ENCODE measurements at places on chromosomes 7 and 10.

GRCh38 chr7:47896809-47897423, 51.4 kb downstream of the PKD1L1 start:
- DNase-seq = no peak

- no peak for DNase-seq
Measured at GRCh38 chr10:13758312-13758711, 171.5 kb downstream of the PRPF18 start.

- DNase-seq = no peak
Measured at GRCh38 chr7:8212638-8213037, 49.3 kb downstream of the ICA1 start.

- no peak for DNase-seq
Measured at GRCh38 chr10:69684020-69684980, 54.3 kb downstream of the FAM241B start.

DNA sequence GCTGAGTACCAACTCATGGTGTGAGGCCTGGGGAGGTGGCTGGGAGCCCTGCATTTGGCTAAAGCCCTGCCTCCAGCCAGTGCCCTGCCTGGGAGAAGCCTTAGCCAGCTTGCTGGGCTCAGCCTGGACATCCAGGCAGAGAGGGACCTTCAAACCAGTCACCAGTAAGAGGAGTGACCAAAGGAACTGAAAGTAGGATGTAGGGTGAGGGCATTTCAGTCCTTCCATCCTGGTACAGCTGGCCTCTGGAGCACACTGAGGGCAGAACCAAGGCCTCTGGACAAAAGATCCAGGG, 124.8 kb downstream of the ADCY1 start:
- DNase-seq = no peak

DNA sequence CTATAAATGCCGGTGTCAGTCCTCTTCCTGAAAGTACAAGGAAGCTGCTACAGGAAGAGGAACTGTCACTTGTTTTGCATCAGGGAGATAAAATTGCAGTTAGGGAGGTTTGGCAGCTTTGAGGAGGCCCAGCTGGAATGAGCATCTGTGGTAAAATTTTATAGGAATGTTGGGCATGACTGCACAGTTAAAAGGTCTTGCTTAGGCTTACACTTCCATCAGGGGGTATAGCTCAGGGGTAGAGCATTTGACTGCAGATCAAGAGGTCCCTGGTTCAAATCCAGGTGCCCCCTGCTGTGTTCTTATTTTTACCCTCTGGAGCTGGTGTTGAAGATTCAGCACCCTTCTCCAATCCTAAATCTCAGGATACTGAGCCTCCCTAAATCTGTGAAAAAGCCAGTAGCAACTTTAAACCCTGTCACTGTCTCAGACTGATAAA, 65.9 kb downstream of the ZNF467 start:
- no peak for DNase-seq

GRCh38 chr7:51352174-51353100, 35.8 kb upstream of the COBL start:
- no peak for DNase-seq

DNA sequence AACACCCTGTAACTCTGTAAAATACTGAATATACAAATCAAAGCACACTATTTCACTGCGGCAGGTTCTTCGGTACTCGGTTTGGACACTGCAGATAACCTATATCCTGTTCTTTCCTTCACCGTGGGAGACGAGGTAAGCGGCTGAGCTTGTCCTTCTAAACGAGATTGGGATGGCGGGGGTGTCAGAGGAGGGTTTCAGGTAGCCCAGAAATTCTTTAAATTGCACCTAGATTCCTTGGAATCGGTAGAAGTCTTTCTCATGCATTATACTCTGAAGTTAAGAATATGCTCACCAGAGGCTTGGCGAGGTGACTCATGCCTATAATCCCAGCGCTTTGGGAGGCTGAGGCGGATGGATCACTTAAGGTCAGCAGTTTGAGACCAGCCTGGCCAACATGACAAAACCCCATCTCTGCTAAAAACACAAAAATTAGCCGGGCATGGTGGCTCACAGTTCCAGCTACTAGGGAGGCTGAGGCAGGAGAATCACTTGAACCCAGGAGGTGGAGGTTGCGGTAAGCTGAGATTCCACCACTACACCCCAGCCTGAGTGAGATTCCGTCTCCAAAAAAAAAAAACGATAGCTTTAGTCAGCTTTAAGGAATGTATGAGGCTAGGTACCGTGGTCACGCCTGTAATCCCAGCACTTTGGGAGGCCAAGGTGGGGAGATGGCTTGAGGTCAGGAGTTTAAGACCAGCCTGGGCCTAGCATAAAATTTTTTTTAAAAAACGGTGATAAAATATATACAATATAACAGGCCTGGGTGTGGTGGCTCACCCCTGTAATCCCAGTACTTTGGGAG, 10.1 kb upstream of the LAT2 start:
- DNase-seq = no peak

DNA sequence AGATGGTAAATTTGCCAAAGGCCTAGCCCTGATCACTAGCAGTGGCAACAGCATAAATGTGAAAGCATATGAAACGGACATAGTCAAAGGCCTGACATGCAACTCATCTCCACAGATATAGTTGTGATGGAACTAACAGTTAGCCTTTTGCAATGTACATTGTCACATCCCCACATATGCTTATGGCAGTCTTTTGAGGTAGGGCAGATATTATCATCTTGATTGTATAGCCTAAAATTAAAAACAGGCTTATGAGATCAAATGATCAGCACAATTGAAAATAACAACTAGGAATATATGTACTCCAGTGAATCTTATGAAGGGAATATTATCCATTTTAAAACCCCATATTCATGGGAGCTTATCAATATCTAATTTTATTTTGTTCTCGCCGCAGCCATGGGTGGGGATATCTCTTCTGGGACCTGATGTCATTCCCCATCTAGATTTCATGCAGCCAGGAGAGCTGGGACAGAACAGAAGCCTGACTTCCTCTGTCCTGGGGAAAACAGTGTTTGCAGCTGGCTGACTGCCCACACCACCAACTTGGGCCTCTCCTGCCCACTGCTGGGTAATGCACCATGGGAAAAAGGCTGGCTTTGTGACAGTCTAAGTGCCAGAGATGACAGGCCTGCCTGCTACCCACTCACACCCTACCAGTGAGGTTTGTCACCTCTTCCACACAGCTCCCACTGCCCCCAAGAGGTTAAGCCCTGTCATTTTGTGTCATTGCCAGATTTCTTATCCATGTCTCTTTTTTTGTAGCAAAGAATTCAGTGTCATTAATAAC, 180.2 kb upstream of the FZD1 start:
- no peak for DNase-seq

GRCh38 chr10:79069325-79070080, 737 bp downstream of the ZMIZ1 start:
- DNase-seq = no peak

DNA sequence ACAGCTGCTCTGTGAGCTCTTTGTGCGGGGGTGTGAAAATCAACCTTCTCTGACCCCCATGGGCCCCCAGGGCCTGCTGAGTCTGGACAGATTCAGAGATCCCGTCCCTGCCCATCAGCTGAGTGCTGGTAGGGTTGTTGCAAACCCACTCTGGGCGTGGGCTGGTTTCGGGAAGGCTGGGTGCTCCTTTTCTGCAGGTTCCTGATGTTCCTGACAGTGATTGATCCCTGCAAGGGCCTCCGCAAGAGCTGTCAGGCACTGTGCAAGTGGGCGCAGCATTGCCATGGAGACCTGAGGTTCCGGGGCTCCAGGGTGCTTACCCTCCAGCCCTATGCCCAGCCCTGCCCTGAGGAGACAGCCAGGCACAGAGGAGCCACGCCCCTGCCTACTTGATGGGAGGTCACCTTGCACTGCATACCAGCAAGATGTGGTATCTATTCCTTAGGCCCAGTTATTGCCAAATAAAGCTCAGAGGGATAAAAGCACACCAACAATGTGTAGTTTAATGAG, 44.3 kb upstream of the INPP5A start:
- no peak for DNase-seq

GRCh38 chr7:159093351-159093971, 51.2 kb downstream of the VIPR2 start:
- no peak for DNase-seq

All from cortex of kidney (tissue), 1 donor.